ENCODE measurements at places on chromosomes 6 and 20.

DNA sequence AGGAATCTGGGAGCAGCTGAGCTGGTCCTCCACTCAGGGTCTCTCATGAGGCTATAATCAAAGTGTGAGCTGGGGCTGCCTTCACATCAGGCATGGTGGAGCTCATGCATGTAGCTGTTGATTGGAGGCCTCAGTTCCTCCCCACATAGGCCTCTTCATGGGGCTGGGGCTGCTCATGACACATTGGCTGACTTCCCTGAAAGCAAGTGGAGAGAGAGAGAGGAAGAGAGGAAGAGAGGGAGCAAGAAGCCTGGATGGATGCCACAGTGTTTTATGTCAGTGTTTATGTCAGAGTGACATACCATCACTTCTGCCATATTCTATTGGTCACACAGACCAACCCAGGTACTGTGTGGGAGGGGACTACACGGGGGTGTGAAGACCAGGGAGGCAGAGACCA, 43.8 kb downstream of the EYA2 start:
- no peak for DNase-seq

DNA sequence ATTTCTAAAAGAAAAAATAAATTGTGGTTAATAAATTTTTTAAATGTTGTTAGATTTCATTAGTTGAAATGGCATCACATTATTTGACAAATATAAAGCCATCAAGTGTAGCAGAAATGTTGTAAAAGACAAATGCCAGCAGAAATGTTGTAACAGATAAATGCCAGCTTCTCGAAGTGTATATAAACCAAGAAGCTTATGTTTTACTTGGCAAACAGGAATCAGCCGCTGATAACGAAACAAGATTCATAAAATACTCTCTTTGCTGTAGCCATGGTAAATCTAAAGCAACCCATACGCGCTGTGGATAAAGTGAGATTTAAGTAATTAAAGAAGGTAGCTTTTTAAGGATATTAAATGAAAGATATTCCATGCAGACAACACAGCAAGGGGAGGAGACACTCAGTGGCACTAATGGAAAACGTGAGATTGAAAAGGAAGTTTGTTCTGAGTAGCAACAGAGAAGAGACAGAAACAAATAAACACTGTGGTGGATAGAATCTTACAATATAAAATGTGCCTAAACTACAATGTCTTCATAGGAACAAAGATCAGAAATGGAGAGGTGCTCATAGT, 29.6 kb downstream of the BTBD9 start:
- DNase-seq: no peak

DNA sequence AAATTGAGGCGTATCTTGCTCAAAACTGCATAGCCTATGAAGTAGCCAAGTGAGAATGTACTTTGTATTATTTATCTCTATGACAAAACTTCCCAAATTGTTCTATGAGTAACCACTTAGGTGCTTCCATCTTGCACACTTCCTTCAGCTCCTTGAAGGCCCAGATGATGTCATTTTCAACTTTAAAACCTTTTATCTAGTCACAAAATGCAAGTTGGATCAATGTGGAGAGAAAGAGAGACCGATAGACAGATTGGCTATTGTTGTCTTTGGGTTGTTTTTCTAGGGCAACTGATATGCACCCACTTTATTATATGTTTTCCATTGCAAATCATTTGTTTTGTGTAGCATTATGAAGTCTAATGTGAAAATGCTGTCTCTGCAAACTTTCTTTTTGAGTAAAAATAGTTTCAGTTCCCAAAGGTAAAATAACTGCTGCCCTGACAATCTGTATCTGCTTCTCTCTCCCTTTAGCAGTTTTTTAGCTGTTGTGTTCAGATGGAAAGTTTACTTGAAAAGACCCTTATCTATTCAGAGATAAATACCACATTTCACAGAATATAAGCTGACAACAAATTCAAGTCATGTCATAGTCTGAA, 73.7 kb upstream of the CITED2 start:
- DNase-seq: no peak

- DNase-seq: no peak
Observed at GRCh38 chr6:7067305-7067704, 40.5 kb upstream of the RREB1 start.

DNA sequence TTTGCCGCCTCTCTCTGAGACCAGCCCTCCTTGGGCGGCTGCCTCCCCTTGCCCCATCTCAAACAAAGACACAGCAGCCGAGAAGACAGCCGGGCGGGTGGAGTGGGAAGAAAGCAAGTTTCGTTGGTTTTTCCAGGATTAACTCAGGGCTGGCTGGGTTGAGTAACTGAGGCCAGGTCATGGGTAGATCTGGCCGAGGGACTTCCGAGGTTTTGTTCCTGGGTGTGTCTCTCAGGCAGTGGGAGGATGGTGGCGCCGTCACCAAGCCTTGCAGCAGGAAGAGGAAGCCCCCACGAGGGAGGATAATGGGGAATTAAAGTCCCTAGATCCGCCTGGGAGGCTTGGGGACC, 167.2 kb downstream of the TTLL2 start:
- no peak for DNase-seq

- DNase-seq: no peak
Observed at GRCh38 chr6:12592634-12593033, 123.9 kb upstream of the PHACTR1 start.

GRCh38 chr6:6912817-6913744, 194.7 kb upstream of the RREB1 start:
- DNase-seq: no peak

- no peak for DNase-seq
Observed at GRCh38 chr6:25793970-25794369, 37.9 kb downstream of the SLC17A1 start.

GRCh38 chr20:38116409-38117165, 48.5 kb downstream of the TGM2 start:
- DNase-seq: no peak
